Activated naive CD4-positive, alpha-beta T cell treated with anti-CD3 and anti-CD28 coated beads, Interleukin-2, amount 50 U/mL, for 72 hours (primary cell): ENCODE measurements at places on chromosomes 12 and 14. TPM values are rescaled to one million over a fixed set of nuclear protein-coding genes. Genes with fewer than 3 reads are reported as not detected.

PRH2 gene
- not detected for total RNA-seq

INSM2 gene
- total RNA-seq, result 0.07 TPM

KIF26A gene
- not detected for total RNA-seq

- DNase-seq, result no peak
These were observed 10.2 kb downstream of the ARHGAP5 start for GRCh38 chr14:32087173-32087861.

DNA sequence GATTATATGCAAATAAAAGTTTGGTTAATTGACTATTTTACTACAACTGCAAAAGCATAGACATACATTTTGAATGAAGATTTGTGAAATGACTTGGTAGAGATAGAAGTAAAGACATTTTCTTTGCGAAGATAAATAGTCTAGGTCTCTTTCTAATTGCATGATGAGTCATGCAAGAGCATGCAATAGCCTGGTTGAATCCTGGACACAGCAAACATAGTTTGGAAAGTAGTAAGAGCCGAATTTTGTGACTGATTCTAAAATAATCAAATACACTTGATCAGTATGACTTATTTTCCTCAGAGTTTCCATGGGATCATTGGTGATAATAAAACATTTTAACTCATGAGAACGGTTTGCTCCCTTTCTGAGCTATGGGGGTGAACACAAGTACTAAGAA, 27.7 kb upstream of the CAND1 start:
- DNase-seq, result no peak
